ENCODE measurements at places on chromosomes 13 and 19. TPM values are rescaled to one million over a fixed set of nuclear protein-coding genes. Genes with fewer than 3 reads are reported as not detected.

OR7A5 gene
- total RNA-seq, result not detected

ZNF541 gene
- 0.50 TPM for total RNA-seq

LILRB3 gene
- not detected for total RNA-seq

CCNA1 gene
- 9.0 TPM for total RNA-seq

RNF225 gene
- total RNA-seq, result not detected

STOML3 gene
- total RNA-seq, result not detected

ZSCAN4 gene
- not detected for total RNA-seq

RFPL4A gene
- total RNA-seq, result 2.3 TPM

B3GNT8 gene
- 1.1 TPM for total RNA-seq

ZNF99 gene
- not detected for total RNA-seq

IGFL3 gene
- not detected for total RNA-seq

CEACAM21 gene
- 2.3 TPM for total RNA-seq

LSM14A gene
- total RNA-seq, result 172 TPM

MEGF8 gene
- total RNA-seq, result 20.2 TPM

CD320 gene
- total RNA-seq, result 27.9 TPM

CEACAM3 gene
- total RNA-seq, result not detected

ATP13A1 gene
- 37.9 TPM for total RNA-seq

SIGLEC14 gene
- total RNA-seq, result not detected

FGF22 gene
- total RNA-seq, result not detected

PDX1 gene
- not detected for total RNA-seq

ZNF540 gene
- total RNA-seq, result 0.16 TPM

PNMA8C gene
- not detected for total RNA-seq

POSTN gene
- 21.1 TPM for total RNA-seq

SERP2 gene
- not detected for total RNA-seq

CLIP3 gene
- total RNA-seq, result 0.81 TPM

CFAP97D2 gene
- total RNA-seq, result not detected

DAND5 gene
- 0.06 TPM for total RNA-seq

CYP2F1 gene
- total RNA-seq, result not detected
